ENCODE measurements at places on chromosomes 7 and 10.
A peak's percentile ranks its signal among the peaks of the same experiment; 100 is the strongest.

DNA sequence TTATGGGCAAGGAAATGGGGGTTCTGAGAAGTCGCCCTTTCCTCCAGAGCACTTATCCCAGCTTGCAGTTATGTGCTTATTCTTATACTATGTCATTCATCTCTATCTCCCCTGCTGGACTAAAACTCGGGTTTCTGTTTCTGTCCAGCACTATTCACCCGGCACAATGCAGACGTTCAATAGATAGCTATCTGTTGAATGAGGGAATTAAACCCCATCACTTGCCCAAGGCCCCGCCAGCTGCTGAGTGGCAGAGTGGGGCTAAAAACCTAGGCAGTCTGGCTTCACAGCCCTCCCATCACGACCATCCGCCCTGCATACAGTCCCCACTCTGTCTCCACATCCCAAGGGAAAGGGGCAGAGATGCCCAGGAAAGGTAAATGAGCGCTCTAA lies 5.4 kb downstream of the SLIT1 start:
- DNase-seq, result no peak

- no peak for DNase-seq
These were observed 850.2 kb downstream of the LRMDA start for GRCh38 chr10:76281659-76282058.

- DNase-seq, result no peak
These were observed 47.6 kb upstream of the TMEM72 start for GRCh38 chr10:44863344-44864047.

GRCh38 chr7:139118234-139118804 lies 8.8 kb upstream of the ZC3HAV1 start:
- DNase-seq, result no peak

- no peak for DNase-seq
These were observed 25.6 kb downstream of the PLAC9 start for GRCh38 chr10:80158126-80158525.

GRCh38 chr7:155797262-155798250 lies 14.7 kb downstream of the SHH start:
- DNase-seq, result no peak

GRCh38 chr7:25863005-25863728 lies 288.8 kb upstream of the NFE2L3 start:
- DNase-seq, result no peak

GRCh38 chr7:92589056-92589455 lies 1.1 kb downstream of the FAM133B start:
- DNase-seq, result no peak

DNA sequence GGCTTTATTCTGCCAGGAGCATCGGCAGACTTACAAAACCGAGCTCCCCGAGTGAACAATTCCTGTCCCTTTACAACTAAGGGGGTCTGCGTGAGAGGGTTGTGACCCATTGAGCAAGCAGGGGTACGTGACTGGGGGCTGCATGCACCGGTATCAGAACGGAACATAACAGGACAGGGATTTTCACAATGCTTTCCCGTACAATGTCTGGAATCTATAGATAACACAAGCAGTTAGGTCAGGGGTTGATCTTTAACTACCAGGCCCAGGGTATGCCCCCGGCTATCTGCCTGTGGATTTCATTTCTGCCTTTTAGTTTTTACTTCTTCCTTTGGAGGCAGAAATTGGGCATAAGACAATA lies 38.1 kb upstream of the GSDME start:
- no peak for DNase-seq

DNA sequence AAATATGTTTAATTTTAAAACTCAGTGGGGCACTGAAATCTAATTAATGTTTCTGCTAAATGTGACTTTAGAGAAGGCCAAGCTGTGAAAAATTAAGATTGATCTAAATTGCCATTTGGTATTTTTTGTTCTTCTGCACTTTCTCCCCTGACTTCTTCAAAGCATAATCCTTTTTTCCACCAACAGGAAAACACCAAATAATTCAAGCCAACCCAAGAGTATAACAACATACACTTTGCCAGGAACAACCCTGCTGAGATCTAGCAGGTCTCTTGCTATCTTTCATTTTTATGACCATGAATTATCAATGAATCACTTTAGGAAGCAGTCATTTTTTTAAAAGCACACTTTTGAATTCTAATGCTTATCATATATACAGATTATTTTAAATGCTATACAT lies 100.1 kb downstream of the USP6NL start:
- no peak for DNase-seq

GRCh38 chr7:131654668-131655326 lies 98.4 kb upstream of the PODXL start:
- DNase-seq, result peak; percentile 81

DNA sequence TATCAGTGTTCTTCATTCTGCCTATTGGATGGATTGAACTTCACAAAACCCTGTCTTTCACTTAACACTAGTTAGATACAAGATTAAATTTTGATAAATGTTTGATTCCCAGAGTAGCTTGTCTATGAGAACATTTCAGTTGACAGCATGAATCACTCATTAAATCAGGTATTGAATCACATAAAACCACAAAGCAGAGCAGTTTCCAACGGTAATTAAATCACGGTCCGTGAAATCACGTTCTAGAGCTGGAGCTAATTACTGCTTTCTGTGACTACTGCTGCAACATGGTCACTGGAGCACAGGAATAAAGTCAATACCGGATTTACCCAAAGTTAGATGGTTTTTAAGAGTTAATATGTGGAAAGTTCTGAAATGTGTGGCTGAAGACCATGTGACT lies 257.8 kb upstream of the PCDH15 start:
- no peak for DNase-seq

DNA sequence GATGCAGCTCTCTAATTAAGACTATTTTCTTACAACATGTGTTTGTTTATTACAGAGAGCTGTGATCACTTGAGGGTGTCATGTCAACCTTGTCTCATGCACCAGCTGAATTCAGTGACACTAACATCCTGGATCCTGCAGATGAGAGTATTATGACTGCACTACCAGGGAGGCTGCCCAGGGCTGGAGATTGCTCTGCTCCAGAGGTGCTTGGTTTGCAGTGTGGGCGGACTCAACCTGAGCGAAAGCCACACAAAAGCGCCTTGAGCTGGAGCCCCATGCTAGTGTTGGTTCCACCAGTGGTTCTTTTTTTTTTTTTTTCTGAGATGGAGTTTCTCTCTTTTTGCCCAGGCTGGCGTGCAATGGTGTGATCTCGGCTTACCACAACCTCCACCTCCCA lies 33.8 kb upstream of the ATXN7L1 start:
- no peak for DNase-seq

DNA sequence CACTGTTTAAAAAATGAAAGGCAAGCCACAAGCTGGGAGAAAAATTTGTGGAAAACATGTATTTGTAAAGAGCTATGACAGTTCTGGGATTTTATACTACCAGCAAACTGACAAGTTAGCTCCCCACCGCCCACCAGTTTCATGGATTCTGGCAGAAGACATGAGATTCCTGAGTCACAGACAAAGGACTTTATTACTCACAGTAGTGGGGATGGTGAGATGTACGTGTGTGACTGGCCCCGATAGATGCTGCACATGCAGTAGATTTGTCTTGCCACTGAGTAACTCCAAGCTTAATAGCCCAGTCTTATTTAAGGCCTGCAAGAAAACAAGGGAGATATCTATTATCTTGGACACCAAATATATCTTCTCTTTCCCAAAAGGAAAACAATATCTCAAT lies 281.7 kb downstream of the AHR start:
- no peak for DNase-seq
